Ascending aorta (tissue), 2 donors: ENCODE measurements at places on chromosomes 13 and 19.

DNA sequence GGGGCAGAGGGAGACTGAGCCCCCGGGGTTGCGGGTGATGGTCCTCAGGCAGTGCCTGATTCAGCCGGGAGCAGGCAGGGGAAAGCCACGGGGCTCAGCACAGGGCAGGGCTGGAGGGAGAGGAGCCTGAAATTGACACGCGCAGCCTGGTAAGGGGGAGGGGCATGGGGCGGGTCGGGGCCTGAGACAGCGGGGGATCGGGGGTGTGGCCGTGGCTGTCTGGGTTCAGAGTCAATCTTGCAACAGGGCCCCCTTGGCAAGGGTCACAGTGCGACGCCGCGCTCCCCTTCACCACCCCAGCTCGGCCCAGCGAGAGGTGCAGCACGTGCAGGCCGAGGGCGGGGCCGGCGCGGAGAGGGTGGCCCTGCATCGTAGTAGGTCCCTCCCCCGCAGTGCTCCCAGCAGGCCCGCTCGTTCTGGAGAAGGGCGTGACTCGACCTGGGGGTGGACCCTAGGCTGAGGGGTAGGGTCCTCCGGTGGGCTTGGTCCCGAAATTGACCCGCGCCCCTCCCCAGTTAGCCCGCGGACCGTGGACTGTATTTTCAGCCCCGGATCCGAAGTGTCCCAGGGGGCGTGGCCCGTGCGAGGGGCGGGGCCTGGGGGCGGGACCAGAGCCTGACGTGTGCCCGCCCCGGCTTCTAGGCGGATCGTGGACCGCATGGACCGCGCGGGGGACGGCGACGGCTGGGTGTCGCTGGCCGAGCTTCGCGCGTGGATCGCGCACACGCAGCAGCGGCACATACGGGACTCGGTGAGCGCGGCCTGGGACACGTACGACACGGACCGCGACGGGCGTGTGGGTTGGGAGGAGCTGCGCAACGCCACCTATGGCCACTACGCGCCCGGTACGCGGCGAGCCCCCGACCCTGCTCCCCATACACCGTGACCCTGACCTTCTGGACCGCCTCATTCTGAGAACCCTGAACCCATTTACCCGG is 6.0 kb downstream of the RCN3 start:
- DNase-seq = peak; percentile 84

DNA sequence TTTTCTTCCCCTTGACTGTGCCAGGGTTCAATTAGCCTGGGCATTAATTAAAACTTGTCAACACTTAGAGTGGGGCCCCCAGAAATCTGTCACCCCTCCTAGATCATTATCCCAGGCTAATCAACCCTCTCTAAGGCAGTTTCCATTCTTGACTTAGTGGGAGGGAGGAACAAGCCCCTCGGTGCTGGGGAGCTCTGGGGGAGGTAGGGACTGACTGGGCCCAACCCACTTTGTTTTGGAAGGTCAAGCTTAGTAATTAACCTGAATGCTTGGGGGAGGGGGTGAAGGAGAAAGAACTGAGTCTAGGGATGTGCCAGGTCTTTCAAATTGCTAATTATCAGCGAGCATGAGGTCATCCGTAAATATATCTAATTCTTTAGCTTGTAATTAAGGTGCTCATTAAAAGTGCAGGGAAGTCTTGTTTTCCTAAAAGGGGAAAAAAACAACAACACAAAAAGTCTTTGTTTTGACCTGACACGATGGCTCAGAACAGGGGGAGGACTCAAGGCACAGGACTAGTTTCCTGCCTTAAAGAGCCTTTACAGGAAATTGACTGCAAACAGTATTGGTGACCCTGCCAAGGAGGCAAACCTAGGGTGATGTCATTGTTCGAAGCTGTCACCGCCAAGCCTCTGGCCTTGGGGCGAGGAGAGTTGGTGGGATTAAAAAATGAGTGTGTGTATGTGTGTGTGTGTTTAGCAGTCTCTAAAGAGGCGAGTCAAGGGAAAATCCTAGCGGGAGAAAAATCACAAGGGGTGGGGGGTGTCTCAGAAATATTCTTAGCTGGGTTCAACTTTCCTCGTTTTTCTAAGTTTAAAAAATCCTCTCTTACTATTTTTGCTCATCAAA is 19.4 kb downstream of the ACTN4 start:
- DNase-seq = no peak

- no peak for DNase-seq
Measured at GRCh38 chr13:65343898-65344663, 1886.1 kb downstream of the PCDH9 start.

DNA sequence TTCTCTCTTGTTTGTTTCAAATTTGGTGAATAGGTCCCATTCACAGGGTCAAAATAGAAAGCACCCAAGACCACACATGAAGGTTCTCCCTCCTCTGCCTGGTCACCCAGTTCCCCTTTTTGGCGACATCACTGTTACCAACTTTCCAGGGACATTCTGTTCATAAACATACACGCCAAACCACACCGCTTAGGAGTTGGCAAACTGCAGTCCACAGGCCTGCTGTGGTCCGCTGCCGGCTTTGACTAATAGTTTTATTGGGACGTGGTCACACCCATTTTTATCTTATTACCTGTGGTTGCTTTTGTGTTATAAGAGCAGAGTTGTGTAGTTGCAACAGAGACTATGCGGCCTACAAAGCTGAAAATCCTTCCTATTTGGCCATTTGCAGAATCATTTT is 24.2 kb downstream of the UHRF1 start:
- no peak for DNase-seq

GRCh38 chr19:51702103-51702824 is 9.1 kb downstream of the SPACA6 start:
- no peak for DNase-seq

- no peak for DNase-seq
Measured at GRCh38 chr13:66640231-66640630, 589.9 kb downstream of the PCDH9 start.

DNA sequence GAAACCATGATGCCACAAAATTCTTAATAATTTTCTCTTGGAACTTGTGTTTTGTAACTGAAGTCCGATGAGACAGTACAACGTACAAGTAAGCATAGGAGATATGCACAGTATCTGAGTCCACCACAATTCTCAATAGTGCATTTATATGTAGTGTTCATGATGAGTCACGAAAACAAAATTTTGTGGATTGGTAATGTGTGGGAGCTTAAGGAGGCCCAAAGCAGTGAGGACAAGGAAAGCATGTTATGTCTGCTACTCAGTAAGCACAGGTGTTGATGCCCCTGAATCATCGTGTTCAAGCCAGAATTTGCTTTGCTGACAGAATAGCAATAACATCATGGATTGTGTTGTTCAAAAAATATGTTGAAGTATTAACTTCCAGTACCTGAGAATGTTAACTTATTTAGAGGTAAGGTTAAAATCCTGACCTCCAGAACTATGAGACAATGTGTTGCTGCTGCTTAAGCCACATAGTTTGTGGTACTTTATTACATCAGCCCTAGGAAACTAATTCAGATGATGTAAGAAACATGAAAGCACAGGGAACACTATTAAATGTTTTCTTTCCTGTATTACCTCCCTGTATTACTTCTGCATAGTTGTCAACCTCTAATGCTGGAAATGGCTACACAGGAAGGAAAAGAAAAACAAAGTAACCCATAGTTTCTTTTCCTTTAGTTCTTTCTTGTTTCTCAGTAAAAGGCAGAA is 201.3 kb downstream of the SLITRK6 start:
- no peak for DNase-seq

- no peak for DNase-seq
Measured at GRCh38 chr19:10601999-10602329, 14.9 kb upstream of the AP1M2 start.

DNA sequence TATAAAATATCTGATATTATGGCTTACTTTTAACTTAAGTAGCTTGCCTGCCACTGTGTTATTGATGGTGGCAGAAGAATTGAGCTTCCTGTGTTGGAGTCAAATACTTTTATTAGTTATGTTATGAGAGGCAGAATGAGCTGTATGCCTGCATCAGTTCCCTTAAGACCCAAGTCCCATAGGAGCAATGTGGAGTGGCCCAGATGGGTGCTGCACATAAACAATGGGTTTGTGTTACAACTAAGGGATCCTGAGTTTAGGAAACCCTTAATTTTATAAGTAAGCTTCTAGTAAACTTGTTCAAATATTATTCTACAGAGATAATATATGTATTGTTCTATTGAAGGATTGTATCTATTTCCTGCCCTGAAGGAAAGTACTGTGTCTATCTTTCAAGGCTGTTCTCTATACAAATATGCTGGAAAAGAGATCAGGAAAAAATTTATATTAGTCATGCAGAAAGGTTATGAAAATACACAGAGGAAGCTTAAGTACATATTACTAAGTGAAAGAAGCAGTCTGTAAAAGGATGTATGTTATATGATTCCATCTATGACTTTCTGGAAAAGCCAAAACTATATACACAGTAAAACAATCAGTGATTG is 2018.0 kb upstream of the PCDH20 start:
- no peak for DNase-seq

GRCh38 chr19:6233056-6233826 is 46.5 kb downstream of the MLLT1 start:
- DNase-seq = no peak

- DNase-seq = no peak
Measured at GRCh38 chr13:25988661-25989060, 63.2 kb downstream of the SHISA2 start.

DNA sequence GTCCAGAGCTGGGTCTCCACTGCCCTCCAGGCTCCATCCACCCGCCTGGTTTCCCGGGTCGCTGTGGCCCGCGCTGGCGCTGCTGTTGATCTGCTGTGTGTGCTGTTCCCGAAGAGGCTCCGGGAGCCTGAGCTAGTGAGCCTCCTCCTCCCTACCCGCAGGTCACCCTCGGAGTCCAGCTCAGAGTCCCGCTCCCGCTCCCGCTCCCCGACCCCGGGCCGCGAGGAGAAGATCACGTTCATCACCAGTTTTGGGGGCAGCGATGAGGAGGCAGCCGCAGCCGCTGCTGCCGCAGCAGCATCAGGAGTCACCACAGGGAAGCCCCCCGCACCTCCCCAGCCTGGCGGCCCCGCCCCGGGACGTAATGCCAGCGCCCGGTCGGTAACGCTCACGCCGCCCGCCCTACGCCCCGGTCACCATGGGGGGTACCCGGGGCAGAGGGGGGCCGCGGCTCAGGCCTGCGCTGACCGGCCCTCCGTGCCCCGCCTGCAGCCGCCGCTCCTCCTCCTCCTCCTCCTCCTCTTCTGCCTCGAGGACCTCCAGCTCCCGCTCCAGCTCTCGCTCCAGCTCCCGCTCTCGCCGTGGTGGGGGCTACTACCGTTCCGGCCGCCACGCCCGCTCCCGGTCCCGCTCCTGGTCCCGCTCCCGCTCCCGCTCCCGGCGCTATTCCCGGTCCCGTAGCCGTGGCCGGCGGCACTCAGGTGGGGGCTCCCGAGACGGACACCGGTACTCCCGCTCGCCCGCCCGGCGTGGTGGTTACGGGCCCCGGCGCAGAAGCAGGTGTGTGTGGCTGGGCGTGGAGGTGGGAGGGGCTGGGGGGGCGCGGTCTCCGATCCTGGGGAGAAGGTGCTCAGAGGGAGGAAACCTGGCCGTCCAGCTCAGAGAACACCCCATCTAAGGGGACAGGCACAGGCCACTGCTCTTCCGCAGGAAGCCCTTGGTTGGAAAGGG is 12.2 kb downstream of the ZNF296 start:
- no peak for DNase-seq

- no peak for DNase-seq
Measured at GRCh38 chr19:39681416-39681815, 22.9 kb upstream of the LGALS14 start.

- DNase-seq = no peak
Measured at GRCh38 chr13:32443111-32443510, 15.2 kb upstream of the N4BP2L1 start.

GRCh38 chr19:2235381-2236063 is 607 bp downstream of the PLEKHJ1 start:
- no peak for DNase-seq

GRCh38 chr19:679418-680286 is 3.5 kb downstream of the FSTL3 start:
- DNase-seq = no peak
